ENCODE measurements at places on chromosomes 3 and 15.

DNA sequence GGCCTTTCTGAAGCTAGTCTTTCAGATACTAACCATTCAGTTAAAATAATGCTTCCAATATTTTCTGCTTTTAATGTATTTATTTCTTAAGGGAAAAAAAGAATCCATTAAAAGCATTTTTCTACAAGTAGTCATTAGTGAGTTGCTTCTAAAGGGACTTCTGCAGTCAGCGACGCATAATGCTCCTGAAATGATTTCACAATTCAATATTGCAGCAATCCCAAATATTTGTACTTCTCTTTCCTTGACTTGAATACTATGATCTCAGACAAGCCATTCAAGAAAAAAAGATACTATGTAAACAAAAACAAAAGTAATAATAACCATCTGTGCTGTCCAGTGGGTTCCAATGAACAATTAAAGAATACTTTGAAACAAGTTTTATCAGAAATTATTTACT lies 681.0 kb downstream of the DIPK2A start:
- DNase-seq, result peak; percentile 34

DNA sequence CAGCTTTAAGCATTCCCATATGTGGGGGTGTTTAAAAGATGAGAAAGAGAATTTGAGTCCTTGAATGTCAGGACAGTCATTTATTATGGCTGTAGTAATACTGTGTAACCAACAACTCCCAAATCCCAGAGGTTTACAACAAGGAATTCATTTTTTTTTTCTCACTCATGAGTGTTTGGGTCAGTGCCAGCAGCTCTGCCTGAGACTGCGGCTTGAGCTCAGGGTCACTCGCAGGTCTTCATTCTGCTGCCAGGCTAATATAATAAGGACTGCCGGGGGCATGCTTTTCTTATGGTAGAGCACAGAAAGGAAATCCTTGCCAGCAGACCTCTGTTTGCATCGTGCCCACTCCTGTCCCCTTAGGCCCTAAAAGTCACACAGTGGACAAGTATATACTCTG lies 277.9 kb upstream of the LMCD1 start:
- no peak for DNase-seq

GRCh38 chr15:57552678-57553334 lies 38.9 kb upstream of the MYZAP start:
- DNase-seq, result no peak

DNA sequence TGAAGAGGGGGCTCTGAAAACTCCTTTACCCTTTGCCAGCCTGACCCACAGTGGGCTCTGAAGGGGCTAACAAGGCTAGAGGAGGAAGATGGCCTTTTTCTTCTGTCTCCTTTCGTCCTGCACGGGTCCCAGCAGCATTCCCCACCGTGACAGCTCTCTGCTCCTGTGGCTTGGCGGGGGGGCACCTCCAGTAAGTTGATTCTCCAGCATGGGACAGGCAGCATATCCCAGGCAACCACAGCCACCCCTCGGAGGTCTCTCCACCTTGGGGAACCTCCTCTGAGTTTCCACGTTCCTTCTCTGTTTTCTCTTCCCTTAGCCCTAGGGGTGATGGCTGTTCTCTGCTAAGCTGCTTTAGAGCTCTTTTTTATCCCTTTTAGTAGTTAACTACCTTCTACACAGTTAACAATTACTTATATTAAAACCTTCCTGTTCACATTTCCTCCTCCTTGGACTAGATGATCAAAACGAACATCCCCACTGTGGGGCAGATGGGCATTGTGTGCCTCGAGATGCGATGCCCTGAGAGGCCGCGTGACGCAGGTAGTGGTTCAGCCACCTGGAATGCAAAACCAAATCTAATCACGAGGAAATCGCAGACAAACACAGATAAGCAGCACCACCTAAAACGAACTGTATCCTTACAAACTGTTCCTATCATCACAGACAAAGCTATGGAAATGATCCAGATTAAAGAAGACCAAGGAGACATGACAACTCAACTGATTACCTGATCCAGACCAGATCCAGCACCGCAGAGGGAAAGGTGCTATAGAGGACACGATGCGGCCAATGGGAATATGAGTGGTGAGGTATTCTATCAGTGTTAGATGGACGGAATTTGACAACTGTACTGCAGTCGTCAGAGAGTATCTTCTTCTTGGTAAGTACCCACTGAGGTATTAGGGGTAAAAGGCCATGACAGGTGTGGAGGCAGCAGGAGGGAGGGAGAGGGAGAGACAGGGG lies 27.7 kb downstream of the TSPAN3 start:
- no peak for DNase-seq

DNA sequence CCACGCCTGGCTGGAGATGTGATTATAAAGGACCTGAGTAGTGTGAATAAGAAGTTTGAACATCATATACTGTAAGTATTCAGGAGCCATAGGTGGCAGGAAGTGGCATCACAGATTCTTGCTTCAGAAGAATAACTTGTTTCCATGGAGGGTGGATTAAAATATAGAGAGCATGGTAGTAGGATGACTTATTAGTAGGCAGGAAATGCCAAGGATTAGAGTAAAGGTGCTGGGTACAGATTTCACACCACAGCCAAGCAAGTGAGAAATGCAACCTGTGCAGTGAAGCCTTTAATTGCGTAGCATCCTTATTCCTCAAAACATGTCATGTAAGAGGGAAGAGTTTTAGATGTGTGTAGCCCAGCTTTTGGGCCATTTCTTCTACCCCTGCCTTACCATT lies 30.8 kb downstream of the IFT122 start:
- no peak for DNase-seq

DNA sequence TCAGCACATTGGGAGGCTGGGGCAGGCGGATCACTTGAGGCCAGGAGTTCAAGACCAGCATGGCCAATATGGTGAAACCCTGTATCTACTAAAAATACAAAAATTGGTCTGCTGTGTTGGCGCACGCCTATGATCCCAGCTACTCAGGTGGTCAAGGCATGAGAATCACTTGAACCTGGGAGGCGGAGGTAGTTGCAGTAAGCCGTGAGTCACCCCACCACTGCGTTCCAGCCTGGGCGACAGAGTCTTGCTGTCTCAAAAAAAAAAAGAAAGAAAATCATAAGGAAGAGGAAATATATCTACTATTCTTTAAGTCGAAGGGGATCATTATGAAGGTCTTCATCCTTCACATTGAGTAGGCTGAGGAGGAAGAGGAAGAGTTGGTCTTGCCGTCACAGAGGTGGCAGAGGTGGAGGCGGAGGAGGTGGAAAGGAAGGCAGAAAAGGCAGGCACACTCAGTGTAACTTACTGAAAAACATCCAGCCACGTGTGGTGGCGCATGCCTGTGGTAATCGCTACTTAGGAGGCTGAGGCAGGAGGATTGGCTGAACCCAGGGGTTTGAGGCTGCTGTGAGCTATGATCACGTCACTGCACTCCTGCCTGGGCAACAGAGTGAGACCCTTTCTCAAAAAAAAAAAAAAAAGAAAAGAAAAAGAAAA lies 14.2 kb downstream of the CSK start:
- DNase-seq, result no peak

- DNase-seq, result peak; percentile 66
Observed at GRCh38 chr15:40894681-40895448, 615 bp downstream of the VPS18 start.

- DNase-seq, result peak; percentile 7
Observed at GRCh38 chr3:41418961-41419691, 219.8 kb downstream of the CTNNB1 start.

DNA sequence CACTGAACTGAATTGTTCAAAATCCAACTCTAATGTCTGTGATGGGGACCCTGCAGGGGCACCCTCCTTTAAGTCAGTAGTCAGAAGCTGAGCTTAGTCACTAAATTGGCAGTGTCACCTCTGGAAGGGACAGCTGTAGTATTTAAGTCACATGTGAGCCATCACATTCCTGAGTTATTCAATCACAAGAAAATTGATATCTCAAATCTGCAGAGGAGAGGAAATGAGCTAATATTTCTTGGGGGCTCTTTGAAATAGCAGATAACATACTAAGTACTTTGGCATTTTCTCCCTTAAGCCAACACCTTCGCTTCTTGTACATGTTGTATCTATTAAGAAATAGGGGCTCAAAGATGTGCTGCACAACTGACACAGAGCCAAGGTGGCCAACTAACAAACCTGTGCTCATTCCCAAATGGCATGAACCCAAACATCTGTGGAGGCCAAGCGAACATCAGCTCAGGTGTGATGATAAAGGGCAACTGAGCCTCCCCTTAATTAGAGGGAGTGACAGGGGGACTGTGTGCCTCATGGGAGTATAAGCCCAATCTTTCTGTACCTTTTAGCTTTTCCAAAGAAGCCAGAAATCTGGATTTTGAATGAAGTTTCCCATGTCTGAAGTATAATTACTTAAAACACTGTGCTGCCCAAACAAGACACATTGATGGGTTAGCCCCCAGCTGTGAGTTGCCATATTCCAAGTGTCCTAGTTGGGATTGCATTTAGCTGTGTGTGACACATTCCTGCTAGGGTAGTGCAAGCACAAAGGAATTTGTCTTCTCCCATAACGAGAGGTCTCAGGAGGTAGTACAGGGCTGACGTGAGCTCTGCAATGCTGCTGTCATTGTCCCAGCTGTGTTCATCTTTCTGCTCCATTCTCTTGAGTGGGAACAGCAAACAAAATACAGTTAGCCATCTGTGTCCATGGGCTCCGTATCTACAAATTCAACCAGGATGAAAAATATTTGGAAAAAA lies 63.3 kb downstream of the ABHD5 start:
- DNase-seq, result peak; percentile 55

GRCh38 chr15:38017721-38018120 lies 83.3 kb downstream of the TMCO5A start:
- DNase-seq, result no peak

GRCh38 chr3:196778755-196779154 lies 39.1 kb downstream of the PAK2 start:
- peak; percentile 16 for DNase-seq

DNA sequence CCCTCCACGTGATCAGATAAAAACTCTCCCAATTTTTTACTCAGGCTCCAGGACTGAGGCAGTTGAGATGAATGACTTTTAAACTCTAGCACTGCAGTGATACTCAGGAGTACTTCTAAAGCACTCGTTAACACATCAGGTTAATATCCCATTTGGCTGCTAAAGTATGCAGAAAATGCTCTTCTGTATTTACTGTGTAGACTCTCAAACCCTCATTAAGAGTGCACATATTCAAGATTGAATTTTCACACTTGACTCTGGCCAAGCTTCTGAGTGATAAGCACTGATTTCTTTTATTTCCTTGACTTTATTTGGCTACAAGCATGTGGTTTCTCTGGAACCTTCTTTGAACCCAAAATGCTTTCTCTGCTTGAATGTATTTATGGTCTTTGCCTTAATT lies 392.3 kb upstream of the NECTIN3 start:
- no peak for DNase-seq
